NCI-H1436 (cell line): ENCODE measurements at places on chromosomes 2 and 18.

DNA sequence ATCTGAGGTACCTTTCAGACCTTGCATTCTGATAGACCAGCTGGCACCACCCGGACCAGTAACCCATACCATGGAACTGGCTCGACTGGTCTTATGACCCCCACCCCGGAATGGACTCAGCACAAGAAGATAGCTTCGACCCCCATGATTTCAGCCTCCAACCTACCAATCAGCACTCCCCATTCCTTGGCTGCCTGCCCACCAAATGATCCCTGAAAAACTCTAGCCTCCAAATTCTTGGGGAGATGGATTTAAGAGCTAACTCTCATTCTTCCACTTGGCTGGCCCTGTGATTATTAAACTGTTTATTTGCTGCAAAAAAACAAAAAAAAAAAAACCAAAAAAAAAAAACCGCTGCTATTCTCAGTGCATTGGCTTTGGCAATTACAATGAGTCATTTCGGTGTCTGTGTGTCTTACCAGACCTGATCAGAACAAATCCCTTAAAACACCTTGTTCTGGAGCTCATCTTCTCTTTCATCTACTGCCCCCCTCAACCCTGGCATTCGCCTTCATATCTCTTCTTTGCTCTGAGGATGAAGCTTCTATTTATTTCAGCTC, 60.1 kb upstream of the KIF5C start:
- no peak for DNase-seq

GRCh38 chr2:72326759-72327158, 179.1 kb upstream of the CYP26B1 start:
- DNase-seq: no peak

GRCh38 chr18:79792096-79792987, 5.4 kb upstream of the KCNG2 start:
- no peak for DNase-seq

DNA sequence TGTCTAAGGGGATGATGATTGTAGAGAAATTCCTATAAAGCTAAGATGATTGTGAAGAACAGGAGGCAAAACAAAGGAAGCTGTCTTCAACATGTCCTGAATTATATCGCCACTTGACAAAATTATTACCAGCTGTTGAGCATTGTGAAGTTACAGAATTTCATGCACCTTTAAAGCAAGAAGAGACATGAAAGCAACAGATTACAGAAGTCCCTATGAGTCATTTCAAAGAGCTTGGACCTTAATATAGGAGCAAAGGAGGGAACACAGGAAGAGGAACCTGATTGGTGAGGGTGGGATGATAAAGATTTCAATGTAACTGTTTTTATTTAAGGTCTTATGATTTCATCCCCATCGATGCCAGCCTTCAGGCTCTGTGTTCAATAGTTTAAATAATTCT, 526.9 kb upstream of the HNMT start:
- no peak for DNase-seq

DNA sequence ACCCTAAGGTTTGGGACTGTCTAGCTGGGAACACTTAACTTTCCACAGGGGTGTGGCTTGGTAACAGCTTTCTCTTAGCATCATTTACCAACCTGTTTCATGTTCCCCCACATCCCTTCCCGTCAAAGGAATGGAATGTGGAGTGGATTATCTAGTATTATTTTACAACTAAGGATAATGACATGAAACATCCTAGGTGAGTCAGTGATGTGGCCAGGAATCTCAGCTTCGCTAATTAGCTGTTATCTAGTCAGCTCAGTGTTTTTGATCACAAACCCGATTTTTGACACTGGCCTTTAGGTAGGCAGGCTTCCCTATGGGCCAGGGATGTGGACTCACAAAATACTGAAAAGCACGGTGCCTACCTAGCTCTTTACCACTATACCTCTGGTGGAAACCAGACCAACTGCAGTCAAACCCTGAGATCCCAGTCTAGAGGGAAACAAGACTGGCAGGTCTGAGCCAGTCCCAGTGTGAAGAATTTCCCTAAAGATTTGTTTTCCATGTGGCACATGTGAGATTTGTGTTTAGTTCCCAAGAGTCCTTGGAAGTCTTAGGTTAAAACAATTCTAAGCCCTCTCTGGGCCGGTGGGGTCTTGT, 2.8 kb upstream of the NRP2 start:
- DNase-seq: no peak

DNA sequence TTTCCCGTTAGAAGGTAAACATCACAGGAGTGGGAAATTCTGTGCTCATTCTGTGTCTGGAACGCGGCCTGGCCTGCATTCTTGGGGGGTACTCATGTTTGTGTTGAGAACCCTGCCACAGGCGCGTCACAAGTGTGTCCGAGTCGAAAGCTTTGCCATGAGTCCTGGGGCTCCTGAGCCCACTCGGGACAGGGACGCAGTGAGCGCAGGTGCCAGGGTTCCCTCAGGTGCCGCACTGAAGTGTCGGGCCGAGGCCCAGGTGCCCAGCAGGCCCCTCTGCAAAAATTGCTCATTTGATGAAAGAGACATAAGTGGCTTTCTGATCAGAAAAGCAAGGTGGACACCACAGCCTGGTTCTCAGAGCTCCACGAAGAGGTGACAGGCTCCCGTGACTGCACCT, 4.7 kb downstream of the D2HGDH start:
- DNase-seq: no peak

GRCh38 chr2:9247177-9247576, 40.6 kb downstream of the ASAP2 start:
- DNase-seq: no peak
